ENCODE measurements at places on chromosomes 5 and 9.

DNA sequence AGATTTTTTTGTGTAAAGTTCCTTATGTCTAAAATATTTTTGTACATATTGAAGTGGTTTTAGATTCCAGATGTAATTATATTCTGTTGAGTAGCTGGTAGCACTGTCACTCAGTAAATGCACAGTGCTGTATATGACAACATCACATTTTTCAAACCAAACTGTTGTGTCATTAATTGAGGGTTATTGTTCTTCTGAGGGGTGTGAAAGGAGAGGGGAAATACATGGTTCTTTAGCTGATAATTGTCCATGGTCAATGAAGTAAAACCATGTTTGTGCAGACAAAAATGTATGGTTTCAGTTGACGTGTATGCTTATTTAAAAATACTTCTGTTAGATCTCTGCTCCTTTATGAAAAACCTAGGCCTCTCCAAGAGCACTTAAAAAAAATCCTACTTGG lies 3.3 kb downstream of the ZNF462 start:
- no peak for DNase-seq

DNA sequence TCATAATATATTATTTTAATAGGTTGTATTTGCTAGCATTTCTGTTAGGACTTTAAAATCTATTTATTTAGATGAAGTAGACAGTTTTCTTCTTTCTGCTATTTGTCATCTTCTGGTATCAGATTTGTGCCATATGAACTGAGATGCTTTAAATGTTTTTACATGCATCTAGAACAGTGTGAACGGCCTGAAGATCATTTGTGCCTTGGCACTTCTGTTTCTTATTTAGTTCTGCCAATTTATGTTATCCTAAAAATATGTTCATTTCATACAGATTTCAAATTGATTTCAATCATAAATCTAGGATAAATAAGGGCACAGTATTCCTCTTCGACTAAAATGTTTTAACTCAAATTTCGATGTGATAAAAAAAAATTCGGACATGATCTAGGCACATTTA lies 16.1 kb downstream of the ZBTB34 start:
- no peak for DNase-seq

GRCh38 chr5:68187268-68188055 lies 28.1 kb upstream of the PIK3R1 start:
- DNase-seq: no peak

DNA sequence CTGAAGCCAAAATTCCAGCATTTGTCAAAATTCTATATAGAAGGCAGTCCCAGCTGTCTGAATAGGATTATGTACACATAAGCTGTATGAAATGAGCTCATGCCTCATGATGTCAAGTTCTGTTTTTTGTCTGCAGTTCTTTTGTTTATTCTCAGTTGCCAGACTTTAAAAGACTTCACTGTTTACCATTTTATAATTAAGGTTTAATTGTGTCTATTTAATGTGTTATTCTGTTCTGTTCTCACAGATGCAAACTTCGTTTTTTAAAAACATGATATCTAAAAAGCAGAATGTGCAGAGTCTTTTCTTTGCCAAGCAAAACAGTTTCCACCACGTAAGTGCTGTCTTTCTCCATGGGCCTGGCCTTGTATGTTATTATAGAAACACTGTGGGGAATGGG lies 31.1 kb downstream of the ERAP1 start:
- no peak for DNase-seq

- DNase-seq: no peak
These were observed 16.0 kb downstream of the SLC36A1 start for GRCh38 chr5:151463137-151464029.

DNA sequence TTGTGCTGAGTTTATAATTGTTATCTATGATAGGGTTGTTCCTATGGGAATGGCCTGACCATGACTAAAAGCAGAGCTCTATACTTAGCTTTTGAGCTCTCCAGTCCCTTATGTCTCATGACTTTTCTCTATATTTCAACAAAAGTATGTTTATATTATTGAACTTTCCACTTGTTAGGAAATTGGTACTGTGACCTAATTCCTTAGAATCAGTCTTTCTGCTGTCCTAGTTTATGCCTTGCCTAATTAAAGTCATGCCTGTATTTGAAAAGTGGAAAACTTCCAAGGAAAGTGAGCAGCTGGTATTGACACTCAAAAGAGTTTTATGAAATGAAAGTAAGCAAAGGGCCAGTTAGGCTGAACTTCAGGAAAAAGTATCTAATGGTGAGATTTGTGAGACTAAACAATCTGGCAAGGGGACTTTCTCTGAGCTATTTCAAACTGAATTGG lies 68.6 kb downstream of the XRCC4 start:
- DNase-seq: no peak

- no peak for DNase-seq
These were observed 269.8 kb downstream of the SYK start for GRCh38 chr9:91071184-91071990.

GRCh38 chr9:35776018-35776417 lies 15.4 kb upstream of the NPR2 start:
- no peak for DNase-seq

GRCh38 chr9:85038824-85039608 lies 369.5 kb downstream of the NTRK2 start:
- DNase-seq: no peak

GRCh38 chr9:131596430-131596743 lies 51.1 kb downstream of the PRRT1B start:
- DNase-seq: no peak

DNA sequence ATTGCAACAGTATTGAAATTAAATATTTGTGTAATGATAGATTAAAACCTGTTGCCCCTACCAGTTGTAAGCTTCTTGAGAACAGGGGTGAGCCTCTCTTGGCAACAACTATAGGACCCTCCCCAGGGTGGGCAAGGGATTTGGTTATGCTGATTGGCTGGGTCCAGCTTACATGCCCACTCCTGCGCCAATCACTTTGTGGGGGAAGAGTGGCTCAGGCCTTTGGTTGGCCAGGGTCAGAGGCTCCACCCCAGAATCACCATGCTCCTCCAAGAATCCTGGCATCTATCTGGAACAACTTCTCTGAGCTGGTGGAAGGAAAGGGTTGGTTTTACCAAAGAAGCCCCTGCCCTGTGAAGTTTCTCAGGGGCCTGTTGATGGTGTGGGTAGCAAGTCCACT lies 8.6 kb upstream of the PITX1 start:
- DNase-seq: no peak

DNA sequence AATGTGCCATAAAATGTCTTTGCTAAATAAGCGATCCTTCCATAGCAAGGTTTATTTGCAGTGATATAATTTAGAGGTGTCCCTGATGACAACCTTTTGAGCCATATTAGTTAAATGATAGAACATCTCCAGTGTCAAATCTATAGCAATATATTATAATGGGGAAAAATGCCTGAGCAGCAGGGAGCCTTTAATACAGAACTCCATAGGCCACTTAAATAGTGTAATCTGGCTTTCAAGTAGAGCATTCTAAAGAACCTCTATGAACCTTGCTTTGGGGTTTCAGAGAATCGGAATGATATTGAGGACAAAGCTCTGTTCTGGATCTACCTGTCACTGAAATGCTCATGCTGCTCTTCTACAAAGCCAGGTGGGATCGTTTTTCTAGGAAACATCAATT lies 96.7 kb upstream of the MEF2C start:
- no peak for DNase-seq

- no peak for DNase-seq
These were observed 92.4 kb downstream of the STX17 start for GRCh38 chr9:99998866-99999265.

DNA sequence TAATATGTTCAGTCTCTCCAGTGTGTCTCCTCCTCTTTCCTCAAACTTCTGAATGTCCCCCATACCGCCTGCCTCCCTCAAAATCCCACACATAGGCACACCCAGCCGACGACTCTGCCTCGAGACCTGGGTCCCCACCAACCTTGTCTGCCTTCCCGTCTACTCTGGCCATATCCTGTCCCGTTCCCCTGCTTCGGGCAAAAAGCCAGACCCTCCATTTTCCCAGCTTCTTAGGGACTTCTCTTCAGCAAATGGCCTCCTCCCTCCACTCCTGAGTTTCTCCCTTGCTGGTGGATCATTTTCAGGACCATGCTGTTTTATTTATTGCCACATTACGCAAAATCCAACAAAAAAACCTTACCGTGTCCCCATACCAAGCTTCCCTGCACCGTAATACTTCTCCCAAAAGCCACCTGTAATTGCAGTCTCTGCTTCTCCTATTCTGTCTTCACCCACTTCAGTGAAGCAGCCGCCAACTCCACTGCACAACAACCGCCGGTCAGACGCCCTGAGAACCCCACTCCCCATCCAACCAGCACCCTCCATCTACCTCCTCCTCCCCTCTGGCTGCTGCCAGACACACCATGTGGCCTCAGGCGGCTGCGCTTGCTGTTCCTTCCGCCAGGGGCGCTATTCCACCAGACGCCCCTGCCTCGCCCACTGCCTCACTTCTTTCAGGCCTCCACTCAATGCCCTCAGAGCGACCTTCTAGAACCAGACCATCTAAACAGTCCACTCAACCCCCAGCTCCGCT lies 117.0 kb downstream of the TRPM6 start:
- no peak for DNase-seq

GRCh38 chr9:108182950-108183381 lies 672.8 kb downstream of the ACTL7B start:
- no peak for DNase-seq

DNA sequence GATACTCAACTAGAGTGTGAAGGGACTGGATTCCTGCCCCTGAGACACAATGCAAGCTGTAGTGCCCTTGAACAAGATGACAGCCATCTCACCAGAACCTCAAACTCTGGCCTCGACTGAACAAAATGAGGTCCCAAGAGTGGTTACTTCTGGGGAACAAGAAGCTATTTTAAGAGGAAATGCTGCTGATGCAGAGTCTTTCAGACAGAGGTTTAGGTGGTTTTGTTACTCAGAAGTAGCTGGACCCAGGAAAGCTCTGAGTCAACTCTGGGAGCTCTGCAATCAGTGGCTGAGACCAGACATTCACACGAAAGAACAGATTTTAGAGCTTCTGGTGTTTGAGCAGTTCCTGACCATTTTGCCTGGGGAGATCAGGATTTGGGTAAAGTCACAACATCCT lies 2.4 kb downstream of the ZNF483 start:
- DNase-seq: no peak

DNA sequence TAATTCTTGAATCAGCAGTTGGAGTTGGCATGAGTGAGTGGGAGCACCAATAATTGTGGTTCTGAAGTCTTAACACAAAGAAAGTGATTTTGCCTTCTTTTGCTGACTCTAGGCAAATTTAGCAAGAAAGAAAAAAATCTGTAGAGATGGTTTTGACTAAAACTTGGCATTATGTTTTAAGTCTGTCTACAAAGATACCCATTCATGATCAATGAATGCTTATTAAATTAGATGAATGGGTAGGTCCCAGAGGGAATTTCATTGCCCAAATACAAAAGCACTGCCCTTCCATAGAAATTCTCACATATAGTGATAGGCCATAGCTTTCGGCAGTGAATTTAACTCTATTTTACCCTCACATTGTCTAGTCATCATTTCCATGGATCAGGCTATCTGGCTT lies 428.6 kb upstream of the ADAMTSL1 start:
- no peak for DNase-seq

GRCh38 chr9:71549023-71549422 lies 219.3 kb downstream of the CEMIP2 start:
- DNase-seq: no peak

DNA sequence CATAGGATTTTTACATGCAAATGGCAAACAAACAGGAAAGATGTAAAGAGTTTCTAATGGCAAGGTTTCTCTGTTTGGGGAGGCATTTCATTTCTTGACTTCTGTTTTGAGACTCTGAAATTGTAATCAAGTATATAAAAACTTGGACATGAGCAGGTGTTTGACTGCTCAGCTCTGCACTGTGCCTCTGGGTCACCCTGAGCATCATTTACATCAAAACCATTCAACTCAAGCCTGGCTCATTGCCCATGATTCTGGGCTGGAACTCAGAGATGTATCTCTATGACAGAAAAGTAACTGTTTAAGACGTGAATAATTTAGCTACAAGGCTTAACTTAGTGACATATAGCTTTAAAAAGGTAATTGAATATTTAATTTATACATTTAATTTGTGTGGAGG lies 1402.4 kb upstream of the NUDT12 start:
- DNase-seq: no peak

DNA sequence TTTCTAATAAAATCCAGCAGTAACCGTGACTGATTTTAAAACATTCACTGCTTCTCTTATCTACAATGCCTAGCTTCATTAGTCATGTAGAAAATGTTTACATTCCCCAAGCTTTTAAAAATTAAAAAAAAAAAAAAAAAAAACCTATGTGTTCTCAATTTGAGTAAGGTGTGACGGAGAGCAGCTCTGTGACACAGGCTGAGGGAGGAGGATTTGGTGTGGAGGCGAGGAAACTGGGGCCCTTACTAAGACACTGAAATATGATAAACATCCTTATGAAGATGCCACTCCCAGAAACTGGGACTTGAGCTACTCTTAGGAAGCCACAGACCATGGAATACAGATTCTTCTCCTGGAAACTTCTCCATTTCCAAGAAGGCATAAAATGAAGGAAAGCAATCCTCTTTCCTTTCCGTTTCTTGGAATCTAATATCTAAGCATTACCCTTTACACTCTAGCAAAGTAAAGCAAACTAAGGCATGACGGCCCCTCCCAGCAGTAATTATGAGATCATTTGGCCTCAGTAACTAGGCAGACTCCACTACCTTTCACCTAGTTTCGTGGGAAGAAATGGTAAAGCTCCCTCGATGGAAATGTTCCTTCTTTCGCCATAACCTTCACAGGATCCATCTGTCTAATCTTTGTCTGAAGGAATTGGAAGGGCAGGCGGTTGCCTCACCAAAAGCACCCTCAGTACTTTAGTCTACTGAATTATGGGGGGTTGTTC lies 23.5 kb downstream of the GRAMD2B start:
- DNase-seq: no peak

GRCh38 chr9:34566322-34566721 lies 23.2 kb downstream of the CNTFR start:
- no peak for DNase-seq

DNA sequence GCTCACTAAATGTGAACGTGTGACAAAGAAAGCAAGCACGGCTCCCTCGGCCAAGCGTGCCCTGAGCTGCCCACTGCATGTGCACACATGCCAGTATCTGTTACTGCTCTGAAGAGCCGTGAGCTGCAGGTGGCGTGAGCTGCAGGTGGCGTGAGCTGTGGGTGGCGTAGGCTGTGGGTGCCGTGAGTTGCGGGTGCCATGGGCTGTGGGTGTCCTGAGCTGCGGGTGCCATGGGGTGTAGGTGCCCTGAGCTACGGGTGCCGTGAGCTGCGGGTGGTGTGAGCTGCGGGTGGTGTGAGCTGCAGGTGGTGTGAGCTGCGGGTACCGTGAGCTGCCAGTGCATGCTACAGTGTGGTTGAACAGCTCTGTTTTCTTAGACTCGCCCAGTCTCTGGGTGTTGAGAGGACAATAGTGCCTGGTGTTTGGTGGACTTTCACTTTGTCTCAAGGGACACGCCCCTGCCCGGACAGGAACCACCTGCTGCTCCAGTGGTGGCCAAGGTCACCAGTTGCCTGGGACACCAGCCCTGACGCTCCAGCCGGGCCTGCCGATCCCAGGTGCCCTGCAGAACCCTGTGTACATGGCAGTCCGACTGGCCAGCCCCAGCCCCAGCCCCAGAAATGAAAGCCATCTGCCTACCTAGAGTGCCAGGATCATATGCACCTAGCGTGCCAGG lies 6.7 kb downstream of the CCDC187 start:
- DNase-seq: no peak
